Activated naive CD8-positive, alpha-beta T cell treated with anti-CD3 and anti-CD28 coated beads for 36 hours (primary cell): ENCODE measurements at places on chromosomes 11 and 22. TPM values are rescaled to one million over a fixed set of nuclear protein-coding genes. Genes with fewer than 3 reads are reported as not detected.

Gene FGF19
- not detected for total RNA-seq

Gene MGAT3
- total RNA-seq: 1.0 TPM

Gene SIDT2
- total RNA-seq: 8.7 TPM

Gene OR8G1
- not detected for total RNA-seq

Gene INPP5J
- 0.44 TPM for total RNA-seq

Gene MMP10
- total RNA-seq: not detected

Gene SPTBN2
- total RNA-seq: 1.7 TPM

Gene CALCA
- 0.28 TPM for total RNA-seq

Gene RPL27A
- 1,154 TPM for total RNA-seq

Gene WNT11
- total RNA-seq: not detected

Gene MMP13
- total RNA-seq: not detected

Gene HOATZ
- total RNA-seq: not detected

Gene DDIAS
- total RNA-seq: 28.8 TPM

Gene FGF4
- total RNA-seq: not detected
